Stimulated activated CD4-positive, alpha-beta T cell treated with anti-CD3 and anti-CD28 coated beads, Interleukin-12 subunit alpha, Interleukin-12 subunit beta, amount 100 ng/mL, for 4 hours (primary cell): ENCODE measurements at places on chromosomes 5 and 9.

GRCh38 chr5:173265433-173265832, 30.4 kb upstream of the NKX2-5 start:
- DNase-seq, result no peak

DNA sequence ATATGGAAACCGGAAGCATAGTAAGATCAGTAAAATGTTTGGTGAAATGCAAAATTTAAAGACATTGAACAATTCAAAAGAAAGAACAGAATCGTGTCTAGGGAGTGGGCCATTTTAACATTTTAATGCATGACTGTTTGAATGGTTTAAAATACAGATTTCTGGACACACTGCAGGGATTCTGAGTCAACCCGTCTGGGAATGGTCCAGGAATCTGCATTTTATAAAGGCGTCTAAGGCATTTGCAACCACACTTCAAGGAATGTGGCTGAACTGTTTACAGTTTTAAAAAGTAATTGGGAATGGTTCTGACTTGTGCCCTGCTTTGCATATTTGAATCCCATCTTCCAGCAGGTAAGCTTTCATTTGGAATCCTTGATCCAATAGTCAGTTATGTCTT, 811.7 kb upstream of the WWC1 start:
- DNase-seq, result no peak

- no peak for DNase-seq
Observed at GRCh38 chr9:106613250-106613737, 249.7 kb upstream of the ZNF462 start.

DNA sequence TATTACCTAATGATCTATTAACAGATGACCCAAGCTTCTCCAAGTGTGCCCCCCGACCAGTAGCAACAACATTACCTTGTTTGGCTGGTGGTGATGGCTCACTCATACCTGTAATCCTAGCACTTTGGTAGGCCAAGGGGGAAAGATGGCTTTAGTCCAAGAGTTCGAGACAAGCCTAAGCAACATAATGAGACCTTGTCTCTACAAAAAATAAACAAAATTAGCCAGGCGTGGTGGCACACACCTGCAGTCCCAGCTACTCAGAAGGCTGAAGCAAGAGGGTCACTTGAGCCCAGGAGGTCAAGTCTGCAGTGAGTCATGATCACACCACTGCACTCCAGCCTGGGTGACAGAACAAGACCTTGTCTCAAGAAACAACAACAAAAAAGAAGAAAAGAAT, 62.9 kb downstream of the GCNT1 start:
- DNase-seq, result no peak

- no peak for DNase-seq
Observed at GRCh38 chr5:92492908-92493307, 1088.1 kb downstream of the NR2F1-AS1 start.

DNA sequence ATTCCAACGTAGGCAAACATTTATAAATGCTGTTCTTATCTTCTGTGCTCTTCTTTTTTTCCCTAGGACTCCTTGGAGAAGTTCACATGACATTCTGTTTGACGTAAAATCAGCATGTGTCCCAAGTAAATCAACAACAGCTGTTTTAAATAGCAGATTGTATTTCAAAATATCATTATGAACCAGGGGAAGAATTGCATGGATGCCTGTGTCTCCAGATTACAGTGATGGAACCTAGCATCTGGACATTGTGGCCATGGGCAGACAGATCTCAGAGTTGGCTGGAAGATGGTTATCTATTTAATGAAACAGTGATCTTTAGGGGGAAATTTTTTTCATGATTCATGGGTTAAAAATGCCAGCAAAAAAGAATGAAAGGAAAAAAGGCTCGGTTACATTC, 222.0 kb downstream of the MAN2A1 start:
- no peak for DNase-seq

DNA sequence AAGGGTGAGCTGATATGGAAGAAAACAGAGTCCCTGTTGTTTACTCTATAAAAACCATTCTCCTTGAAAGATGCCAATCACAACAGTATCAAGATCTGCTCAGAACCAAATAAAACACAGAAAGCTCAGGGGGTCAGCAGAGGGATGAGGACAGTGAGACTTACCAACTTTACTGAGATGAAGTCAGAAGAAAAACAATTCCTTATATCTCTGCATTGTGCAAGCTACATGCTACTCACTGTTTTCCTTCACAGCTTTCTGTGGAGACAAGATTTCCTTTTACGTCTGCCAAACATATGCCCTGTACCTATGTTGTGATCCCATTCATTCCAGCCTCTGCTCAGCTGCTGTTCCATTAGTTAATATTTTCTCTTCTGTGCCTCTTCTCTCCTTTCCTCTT, 185.6 kb downstream of the TSSK1B start:
- DNase-seq, result no peak

GRCh38 chr5:137375741-137376526, 123.2 kb downstream of the SPOCK1 start:
- DNase-seq, result no peak

DNA sequence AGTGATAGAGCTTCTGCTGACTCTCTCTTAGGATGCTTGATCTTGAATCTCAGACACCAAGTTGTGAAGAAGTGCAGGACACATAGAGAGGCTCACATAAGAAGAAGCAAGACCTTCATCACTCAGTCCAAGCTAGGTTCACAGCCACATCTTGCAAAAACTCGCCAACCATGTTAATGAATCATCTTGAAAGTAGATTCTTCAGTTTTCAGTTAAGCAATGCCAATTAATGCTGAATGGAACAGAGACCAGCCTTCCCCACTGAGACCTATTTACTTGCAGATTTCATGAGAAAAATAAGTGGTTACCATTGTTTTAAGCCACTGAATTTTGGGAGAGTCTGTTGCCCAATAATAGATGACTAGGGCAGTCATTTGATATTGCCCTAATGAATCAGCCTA, 217.7 kb upstream of the EDIL3 start:
- DNase-seq, result no peak

- DNase-seq, result no peak
Observed at GRCh38 chr5:143236682-143237081, 166.8 kb downstream of the NR3C1 start.

DNA sequence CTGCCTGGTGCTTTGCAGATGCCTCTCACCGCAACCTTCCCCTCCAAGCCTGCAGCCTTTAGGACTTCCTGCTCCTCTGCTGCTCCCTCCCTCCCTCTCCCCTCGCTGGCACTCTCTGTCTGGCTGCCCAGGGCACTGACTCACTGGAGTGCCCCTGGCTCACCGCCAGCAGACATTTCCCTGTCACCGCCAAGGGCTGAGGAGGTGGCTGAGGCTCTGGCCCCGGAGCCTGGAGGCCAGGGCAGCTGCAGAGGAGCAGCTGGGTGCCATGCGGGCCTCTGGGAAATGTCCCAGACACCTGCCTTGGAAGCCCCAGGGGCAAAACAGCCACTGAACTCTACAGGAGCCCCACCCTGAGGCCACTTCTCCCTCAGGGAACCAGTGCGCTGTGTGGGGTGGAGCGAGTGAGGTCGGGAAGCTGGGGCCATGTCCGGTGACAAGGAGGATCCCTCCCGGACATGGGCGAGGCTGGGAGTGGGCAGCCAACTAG, 53.4 kb downstream of the TENT4A start:
- DNase-seq, result peak; percentile 15

DNA sequence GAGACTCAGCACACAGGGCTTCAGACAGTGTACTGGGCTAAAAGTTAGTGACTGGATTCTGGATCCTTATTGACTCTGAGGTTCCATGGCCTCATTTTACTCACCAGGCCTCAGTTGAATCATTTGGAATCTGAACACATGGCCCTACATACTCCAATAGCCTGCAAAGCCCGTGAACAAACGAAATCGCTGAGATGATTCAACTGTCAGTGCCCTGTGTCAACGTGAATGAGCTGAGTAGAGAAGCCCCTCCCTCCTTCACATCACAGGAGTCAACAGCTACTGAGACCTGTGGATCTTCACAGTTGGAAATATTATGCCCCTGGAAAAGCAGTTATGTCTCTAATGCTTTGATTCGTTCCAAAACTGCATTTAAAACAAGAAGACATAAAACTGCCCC, 429.3 kb downstream of the GADD45G start:
- no peak for DNase-seq

DNA sequence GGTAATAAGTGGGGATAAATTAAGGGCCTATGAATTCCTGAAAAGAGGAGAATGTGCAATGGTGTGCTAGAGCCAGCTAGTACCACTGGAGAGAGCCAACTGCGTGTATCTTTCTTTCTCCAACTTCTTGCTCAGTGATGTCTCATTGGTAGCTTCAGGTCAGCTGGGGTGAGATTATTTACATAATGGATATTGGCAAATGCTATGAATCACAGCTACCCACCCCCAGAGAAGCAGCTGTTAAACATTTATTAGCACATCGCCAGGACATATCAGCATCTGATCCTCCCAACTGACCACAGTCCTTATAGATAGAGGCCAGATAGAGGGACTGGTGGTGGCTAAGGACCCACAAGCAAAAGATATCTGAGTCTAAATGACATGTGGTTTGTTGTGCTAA, 421.3 kb downstream of the ACTL7B start:
- no peak for DNase-seq

DNA sequence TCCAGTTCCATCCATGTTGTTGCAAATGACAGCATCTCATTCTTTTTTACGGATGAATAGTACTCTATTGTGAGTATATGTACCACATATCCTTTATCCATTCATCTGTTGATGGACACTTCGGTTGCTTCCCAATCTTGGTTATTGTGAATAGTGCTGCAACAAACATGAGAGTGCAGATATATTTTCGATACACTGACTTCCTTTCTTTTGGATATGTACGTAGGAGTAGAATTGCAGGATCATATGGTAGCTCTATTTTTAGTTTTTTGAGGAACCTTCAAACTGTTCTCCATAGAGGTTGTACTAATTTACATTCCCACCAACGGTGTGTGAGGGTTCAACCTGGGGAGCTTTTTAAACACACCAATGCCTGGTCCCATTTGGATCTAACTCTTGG, 22.3 kb downstream of the GALNT12 start:
- DNase-seq, result no peak

- DNase-seq, result no peak
Observed at GRCh38 chr5:137072361-137073115, 426.6 kb downstream of the SPOCK1 start.

- DNase-seq, result no peak
Observed at GRCh38 chr5:123754908-123755307, 242.9 kb downstream of the CSNK1G3 start.

DNA sequence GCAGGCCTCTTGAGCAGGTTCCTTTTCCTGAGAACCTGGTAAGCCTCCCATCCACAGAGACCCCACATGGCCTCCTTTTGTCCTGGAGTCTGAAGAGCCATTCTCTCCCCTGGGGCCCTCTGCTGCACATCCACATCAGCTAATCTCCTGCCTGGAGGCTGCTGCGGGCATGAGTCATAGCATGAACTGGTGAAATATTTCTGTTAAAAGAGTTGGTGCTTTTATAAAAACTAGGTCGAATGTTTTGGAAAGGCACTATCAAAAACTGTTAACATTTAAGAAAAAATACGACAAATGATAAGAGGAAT, 399.4 kb downstream of the CTNND2 start:
- no peak for DNase-seq

- no peak for DNase-seq
Observed at GRCh38 chr9:4097515-4097914, 202.4 kb downstream of the GLIS3 start.

DNA sequence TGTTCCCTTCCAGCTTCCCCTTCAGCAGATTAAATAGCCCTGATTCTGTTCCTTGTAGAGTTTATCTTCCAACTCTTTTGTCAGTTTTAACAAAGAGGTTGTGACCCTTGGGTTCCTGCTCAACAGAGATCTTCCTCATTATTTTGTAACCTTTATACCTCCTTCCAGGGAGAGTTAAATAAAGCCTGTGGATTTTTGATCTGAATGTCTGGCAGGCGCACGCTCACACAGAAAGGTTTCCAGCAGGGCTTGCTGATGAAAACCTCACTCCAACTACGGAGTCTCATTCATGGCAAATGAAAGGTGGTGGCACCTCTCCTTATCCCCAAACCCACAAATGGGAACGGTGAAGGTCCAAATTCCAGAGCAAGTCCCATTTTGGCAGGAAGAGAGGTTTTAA, 129.0 kb downstream of the SREK1 start:
- DNase-seq, result no peak

- no peak for DNase-seq
Observed at GRCh38 chr9:92297611-92298010, 4.1 kb upstream of the IARS1 start.

DNA sequence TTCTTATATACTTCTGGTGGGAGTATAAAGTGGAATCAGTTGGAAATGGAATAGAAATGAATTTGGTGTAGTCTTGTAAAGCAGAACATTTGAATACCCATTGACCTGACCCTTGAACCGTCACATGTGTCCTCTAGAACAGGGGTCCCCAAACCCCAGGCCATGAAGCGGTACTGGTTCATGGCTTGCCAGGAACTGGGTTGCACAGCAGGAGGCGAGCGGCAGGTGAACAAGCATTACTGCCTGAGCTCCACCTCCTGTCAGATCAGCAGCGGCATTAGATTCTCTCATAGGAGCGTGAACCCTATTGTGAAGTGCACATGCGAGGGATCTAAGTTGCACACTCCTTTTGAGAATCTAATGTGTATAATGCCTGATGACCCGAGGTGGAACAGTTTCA, 80.0 kb downstream of the RANBP17 start:
- no peak for DNase-seq

DNA sequence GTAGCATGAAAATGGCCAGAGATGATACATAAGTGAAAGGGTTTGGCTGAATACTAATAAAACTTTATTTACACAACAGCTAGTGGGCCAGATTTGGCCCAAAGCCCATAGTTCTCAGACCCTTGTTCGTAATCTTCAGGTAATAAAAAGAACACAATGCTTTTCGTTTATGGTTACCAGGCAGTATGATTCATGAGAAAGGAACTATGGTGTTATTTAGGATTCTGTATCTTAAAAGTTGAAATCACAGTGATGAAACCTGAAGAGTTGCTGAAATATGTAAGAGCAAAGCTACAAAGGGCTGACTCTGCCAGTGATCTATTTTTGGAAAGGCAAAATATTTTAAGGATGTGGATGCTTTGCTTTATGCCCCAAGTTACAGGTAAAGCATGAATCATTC, 192.7 kb downstream of the SMC2 start:
- no peak for DNase-seq

- DNase-seq, result no peak
Observed at GRCh38 chr5:96374653-96375052, 58.4 kb downstream of the PCSK1 start.

- DNase-seq, result no peak
Observed at GRCh38 chr5:101866473-101866872, 429.6 kb downstream of the SLCO4C1 start.

DNA sequence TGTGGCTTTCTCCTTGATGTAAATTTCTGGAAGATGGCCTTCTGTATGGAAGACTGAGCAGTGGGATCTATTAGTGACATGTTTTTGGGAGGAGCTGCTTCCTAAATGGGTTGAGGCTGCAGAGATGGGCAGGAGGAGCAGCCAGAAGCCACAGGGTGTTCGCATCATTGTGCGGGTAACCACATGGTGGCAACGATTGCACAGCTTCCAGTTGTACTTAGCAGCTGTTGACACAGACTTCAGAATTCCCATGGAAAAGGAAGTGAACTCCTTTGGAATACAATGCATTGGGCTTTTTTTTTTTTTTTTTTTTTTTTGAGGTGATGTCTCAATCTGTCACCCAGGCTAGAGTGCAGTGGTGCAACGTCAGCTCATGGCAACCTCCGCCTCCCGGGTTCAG, 297.3 kb downstream of the NR3C1 start:
- DNase-seq, result no peak

GRCh38 chr9:89975024-89975423, 370.2 kb downstream of the GADD45G start:
- no peak for DNase-seq
